ENCODE measurements at places on chromosomes 5 and 9. TPM values are rescaled to one million over a fixed set of nuclear protein-coding genes. Genes with fewer than 3 reads are reported as not detected.

The PDLIM7 gene
- total RNA-seq: 26.6 TPM

DNA sequence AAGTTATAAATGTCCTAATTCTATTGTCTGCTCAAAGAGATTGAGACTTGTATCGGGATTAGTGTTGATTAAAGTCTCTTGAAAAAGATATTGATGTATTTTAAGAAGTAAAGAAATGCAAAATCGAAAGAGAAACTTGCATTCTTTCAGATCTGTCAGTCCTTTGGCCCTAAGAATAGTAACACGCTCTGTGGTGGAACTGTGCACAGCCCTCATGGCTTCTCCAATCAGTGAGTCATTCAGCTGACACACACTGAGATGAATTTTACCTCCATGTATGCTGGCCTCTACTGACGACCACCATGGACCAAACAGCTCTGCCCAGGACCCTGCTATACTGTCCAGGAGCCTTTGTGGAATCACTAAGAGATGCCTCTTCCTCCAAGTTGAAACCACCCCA, 232.4 kb downstream of the ESM1 start:
- no peak overlapping the region for H3K27ac ChIP-seq
- DNase-seq: no peak
- H3K27me3 ChIP-seq: no peaks in the 10 kb centered on the region
- H3K36me3 ChIP-seq: no peaks in the 10 kb centered on the region

- no peak overlapping the region for H3K4me3 ChIP-seq
- no peaks in the 10 kb centered on the region for H3K36me3 ChIP-seq
- no peak for DNase-seq
- no peaks in the 10 kb centered on the region for H3K4me1 ChIP-seq
- no peaks in the 10 kb centered on the region for H3K27me3 ChIP-seq
- no peak overlapping the region for H3K27ac ChIP-seq
Measured at GRCh38 chr5:125461641-125462072, 715.2 kb upstream of the ZNF608 start.

DNA sequence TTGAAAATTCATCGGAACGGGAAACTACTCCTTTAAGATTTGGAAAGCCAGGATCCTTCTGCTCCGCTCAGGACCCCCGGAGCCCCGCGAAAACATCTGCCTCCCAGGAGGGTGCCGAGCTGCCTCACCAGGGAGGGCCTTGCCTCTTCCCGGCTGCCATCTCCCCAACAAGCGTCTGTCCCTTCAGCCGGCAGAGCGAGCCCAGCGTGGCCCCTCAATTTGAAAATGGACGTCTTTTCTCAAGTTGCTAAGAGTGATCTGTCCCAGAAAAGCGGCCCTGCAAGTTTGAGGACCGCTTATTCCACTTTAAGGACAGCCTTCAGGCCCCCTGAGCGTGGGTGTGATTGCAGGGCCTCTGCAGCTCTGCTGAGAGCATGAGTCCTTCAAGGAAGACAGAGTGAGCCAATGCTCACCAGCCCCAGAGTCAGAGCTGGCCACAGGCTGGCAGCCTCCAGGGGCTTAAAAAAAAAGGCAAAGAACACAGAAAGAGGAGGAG, 101.3 kb downstream of the PHF2 start:
- H3K27ac ChIP-seq: no peak overlapping the region
- no peak overlapping the region for H3K4me3 ChIP-seq
- no peaks in the 10 kb centered on the region for H3K27me3 ChIP-seq
- no peaks in the 10 kb centered on the region for H3K36me3 ChIP-seq

- no peaks in the 10 kb centered on the region for H3K27me3 ChIP-seq
- DNase-seq: no peak
- H3K4me3 ChIP-seq: no peak overlapping the region
- no peak overlapping the region for H3K27ac ChIP-seq
- no peaks in the 10 kb centered on the region for H3K36me3 ChIP-seq
Measured at GRCh38 chr9:120729791-120730241, 15.5 kb upstream of the MEGF9 start.

DNA sequence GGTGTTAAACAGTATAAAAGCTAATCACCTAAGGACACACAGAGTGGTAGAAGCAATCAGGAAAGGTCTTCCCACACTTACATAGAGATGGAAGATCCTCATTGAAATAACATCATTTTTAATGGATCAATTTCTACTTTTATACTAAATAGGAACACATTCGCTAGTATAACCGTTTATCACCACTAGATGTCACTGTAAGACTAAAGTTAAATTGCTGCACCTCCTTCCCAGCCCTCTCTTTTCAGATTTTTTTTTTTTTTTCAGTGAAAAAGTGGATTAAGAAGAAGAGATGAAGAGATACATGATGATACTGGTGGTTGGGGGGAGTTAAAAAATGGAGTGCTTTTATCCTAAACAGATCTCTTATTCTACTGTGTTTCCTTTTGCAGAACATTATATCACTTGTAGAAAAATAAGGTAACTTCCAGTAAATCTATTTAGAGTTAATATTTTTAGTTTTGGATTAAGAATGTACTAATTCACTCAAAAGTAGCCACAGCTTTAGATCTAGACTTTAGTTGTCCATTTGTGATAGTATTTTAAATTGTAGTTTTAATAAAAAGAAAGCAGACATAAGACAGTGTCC, 116.9 kb upstream of the ARRDC3 start:
- no peaks in the 10 kb centered on the region for H3K36me3 ChIP-seq
- no peak overlapping the region for H3K4me3 ChIP-seq
- H3K4me1 ChIP-seq: no peaks in the 10 kb centered on the region
- no peaks in the 10 kb centered on the region for H3K27me3 ChIP-seq
- DNase-seq: no peak

GRCh38 chr5:129199308-129199707, 104.8 kb downstream of the ISOC1 start:
- H3K4me3 ChIP-seq: no peak overlapping the region
- H3K27ac ChIP-seq: no peak overlapping the region
- no peaks in the 10 kb centered on the region for H3K4me1 ChIP-seq
- no peak for DNase-seq
- H3K27me3 ChIP-seq: no peaks in the 10 kb centered on the region

GRCh38 chr9:37528652-37529471, 43.1 kb downstream of the POLR1E start:
- no peak for DNase-seq
- no peaks in the 10 kb centered on the region for H3K27me3 ChIP-seq
- no peak overlapping the region for H3K4me3 ChIP-seq
- H3K27ac ChIP-seq: no peak overlapping the region
- no peaks in the 10 kb centered on the region for H3K36me3 ChIP-seq

GRCh38 chr5:171913987-171914273, 92.5 kb downstream of the FBXW11 start:
- no peak overlapping the region for H3K4me3 ChIP-seq
- no peak for DNase-seq
- H3K27ac ChIP-seq: no peak overlapping the region
- H3K4me1 ChIP-seq: no peaks in the 10 kb centered on the region

- H3K4me1 ChIP-seq: peaks cover 18% of the 10 kb centered on the region
- H3K27ac ChIP-seq: no peak overlapping the region
- peak; percentile 91 for DNase-seq
- peaks cover 51% of the 10 kb centered on the region for H3K36me3 ChIP-seq
- no peaks in the 10 kb centered on the region for H3K27me3 ChIP-seq
Measured at GRCh38 chr5:134140530-134141201, 26.2 kb downstream of the TCF7 start.
